ENCODE measurements at places on chromosomes 11 and 22.

GRCh38 chr11:120272303-120272702, 32.4 kb downstream of the POU2F3 start:
- DNase-seq: peak; percentile 49

DNA sequence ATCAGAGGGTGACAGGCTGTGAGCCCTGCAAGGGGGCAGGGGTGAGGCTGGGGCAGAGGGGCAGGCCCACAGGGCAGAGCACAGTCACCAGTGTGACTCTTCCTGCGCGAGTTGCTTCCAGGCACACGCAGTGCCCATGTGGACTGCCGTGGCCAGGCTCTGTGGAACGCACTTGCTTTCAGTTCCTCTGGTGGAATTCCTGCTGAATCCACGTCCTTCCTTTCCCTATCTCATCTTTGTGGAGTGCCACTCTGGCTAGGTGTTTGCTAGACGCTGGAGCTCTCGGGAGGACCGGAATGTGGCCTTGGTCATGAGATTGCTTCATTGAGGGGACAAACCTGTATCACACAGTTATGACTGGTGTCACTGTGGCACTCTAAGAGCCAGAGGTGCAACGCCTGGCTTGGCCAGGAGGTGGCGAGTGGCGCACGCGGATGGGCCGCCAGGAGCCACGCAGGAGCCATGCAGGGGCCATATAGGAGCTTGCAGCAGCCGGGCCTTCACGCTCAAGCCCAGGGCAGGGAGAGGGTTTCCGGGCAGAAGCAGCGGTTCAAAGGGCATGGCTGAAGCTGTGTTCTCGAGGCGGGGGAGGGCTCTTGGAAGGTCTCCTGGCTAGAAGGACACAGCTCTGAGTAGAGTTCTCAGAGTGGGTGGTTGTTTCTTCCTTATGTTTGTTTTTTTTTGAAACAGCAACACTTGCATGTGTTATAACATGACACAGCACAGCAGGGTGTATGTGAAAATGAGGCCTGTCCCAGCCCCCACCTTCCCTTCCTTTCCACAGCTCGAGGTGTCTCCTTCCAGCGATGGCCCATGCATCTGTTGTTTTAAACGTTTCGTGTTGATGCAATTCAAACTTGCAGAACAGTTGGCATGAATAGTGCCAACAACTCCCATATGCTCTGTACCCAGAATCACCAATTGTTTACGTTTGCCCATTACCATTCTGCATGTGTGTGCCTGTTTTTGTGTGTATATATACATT, 36.2 kb downstream of the TBC1D22A start:
- peak; percentile 61 for DNase-seq

DNA sequence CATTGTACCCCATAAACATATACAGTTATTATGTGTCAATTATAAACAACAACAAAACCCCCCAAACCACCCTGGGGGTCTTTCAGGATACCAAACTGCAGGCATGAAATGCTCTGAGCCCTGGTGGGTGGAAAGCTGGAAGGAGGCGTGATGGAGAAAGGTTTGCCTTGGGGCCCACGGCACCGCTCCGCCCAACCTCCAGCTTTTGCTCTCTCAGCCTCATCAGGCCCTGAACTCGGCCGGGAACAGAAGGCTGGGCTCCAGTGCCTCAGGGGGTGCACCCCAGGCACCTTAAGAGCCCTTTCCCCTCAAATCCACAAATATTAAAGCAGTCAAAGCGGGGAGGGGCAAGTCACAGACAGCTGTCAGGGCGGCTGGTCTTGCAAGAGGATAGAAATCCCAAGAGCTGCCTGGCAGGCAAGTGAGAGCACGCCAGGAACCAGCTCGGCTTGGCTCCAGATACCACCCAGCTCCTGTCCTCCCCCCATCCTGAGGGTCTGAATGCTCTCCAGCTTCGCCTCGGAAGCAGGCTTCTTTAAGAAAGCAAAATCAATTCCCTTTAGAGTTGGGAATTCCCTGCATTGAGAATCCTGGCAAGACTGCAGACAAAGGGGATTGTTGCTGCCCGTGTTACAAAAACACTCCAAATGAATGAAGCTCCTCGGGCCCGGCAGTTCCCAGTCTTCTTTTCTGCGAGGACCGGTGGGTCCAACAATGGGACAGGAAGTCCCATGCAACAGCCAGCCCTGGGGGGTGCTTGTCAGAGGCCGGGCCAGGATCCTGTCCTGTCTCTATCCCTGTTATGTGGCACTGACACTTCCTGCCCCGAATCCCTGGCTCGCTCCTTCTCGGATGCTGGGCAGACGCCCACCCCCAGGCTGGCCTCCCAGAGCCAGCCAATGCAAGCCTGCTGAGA, 80.8 kb downstream of the NAT10 start:
- no peak for DNase-seq

DNA sequence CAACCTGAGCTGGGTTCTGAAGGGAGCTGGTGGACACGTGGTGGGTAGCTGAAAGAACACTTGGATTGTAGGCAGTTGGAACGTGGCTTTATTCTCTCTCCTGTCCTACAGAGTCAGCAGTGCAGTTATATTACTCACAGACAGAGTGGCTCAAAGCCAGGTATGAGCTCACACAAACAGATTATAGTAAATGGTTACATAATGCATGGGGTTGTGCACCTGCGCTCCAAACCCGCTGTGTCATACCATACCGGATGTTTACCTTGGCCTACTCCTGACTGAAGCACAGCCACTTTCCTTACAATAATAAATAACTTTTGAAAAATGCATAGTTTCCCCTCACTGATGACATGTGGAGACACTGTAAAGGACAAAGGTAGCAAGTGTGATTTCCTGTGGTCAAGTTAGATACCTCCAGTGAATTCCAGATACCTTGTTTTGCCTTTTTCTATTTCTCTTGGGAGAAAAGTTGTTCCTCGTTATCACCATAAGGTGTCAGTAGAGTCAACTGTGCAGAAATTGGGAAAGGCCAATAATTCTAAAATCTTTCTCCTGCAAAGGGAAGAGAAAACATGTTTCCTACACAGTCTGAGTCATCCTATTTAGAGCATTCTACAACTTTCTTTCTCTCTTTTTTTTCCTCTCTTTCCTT, 13.5 kb downstream of the MS4A6A start:
- peak; percentile 34 for DNase-seq

GRCh38 chr11:73647459-73648100, 1.2 kb downstream of the PLEKHB1 start:
- peak; percentile 88 for DNase-seq

Data from ACHN (cell line).